Suprapubic skin (tissue), 4 donors: ENCODE measurements at places on chromosomes 16 and 17. TPM values are rescaled to one million over a fixed set of nuclear protein-coding genes. Genes with fewer than 3 reads are reported as not detected.

Gene GALR2
- total RNA-seq = not detected

Gene JUP
- 2,060 TPM for total RNA-seq

Gene GALK1
- total RNA-seq = 15.2 TPM

Gene AXIN2
- total RNA-seq = 24.8 TPM

Gene KRTAP4-6
- 9.0 TPM for total RNA-seq

Gene ZNF597
- total RNA-seq = 1.5 TPM

Gene METTL2A
- 15.3 TPM for total RNA-seq

Gene CD300E
- total RNA-seq = not detected
